Common myeloid progenitor, CD34-positive (primary cell): ENCODE measurements at places on chromosomes 6 and 20.
A peak's percentile ranks its signal among the peaks of the same experiment; 100 is the strongest.

GRCh38 chr20:50481741-50482140, 28.4 kb upstream of the PTPN1 start:
- DNase-seq = no peak

- no peak for DNase-seq
Observed at GRCh38 chr6:89402776-89403175, 9.3 kb downstream of the RRAGD start.

GRCh38 chr6:125821825-125822281, 31.1 kb downstream of the NCOA7 start:
- DNase-seq = peak; percentile 63

- DNase-seq = no peak
Observed at GRCh38 chr6:148501178-148501590, 158.5 kb downstream of the SASH1 start.

- DNase-seq = no peak
Observed at GRCh38 chr20:15069355-15069754, 731.9 kb upstream of the FLRT3 start.

DNA sequence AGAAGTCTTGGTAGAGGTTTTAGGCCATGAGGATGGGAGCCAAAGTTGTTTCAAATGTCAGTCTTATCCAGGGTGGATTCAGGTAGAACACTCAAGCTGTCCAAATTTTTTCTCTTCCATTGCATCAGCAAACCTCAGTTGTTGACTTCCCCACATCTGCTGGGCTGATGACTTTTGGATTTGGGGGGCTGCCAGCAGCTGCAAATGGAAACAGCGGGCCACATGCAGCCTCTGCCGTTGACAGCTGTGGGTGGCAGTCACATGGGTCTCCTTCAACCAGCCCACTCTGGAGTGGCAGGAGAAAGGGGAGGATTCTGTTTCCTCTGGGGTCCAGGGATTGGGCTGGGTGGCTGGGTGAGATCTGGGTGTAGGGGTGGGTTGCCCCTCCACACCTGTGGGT, 5.8 kb upstream of the MLN start:
- DNase-seq = peak; percentile 48

- peak; percentile 24 for DNase-seq
Observed at GRCh38 chr6:169905041-169905807, 153.8 kb downstream of the ERMARD start.

- DNase-seq = no peak
Observed at GRCh38 chr20:25066386-25066785, 8.4 kb upstream of the ACSS1 start.
